Thoracic aorta (tissue), 2 donors: ENCODE measurements at places on chromosomes 7 and 10. TPM values are rescaled to one million over a fixed set of nuclear protein-coding genes. Genes with fewer than 3 reads are reported as not detected.

BLOC1S2 gene
- 35.7 TPM for total RNA-seq

FAM237B gene
- not detected for total RNA-seq

PNLIPRP2 gene
- 2.3 TPM for total RNA-seq

GRCh38 chr7:85659364-85659763 lies 472.5 kb upstream of the SEMA3D start:
- DNase-seq, result no peak
- H3K27me3 ChIP-seq, result no peaks in the 10 kb centered on the region
- H3K4me3 ChIP-seq, result no peak overlapping the region
- H3K36me3 ChIP-seq, result no peaks in the 10 kb centered on the region
- H3K4me1 ChIP-seq, result no peaks in the 10 kb centered on the region
- H3K27ac ChIP-seq, result no peak overlapping the region

GRCh38 chr7:92988051-92988450 lies 129.7 kb downstream of the SAMD9 start:
- H3K4me1 ChIP-seq, result no peaks in the 10 kb centered on the region
- H3K36me3 ChIP-seq, result no peaks in the 10 kb centered on the region
- H3K4me3 ChIP-seq, result no peak overlapping the region
- DNase-seq, result no peak
- H3K27ac ChIP-seq, result no peak overlapping the region

- no peaks in the 10 kb centered on the region for H3K36me3 ChIP-seq
- no peak overlapping the region for H3K4me3 ChIP-seq
- H3K4me1 ChIP-seq, result peaks cover 15% of the 10 kb centered on the region
- H3K27me3 ChIP-seq, result no peaks in the 10 kb centered on the region
Measured at GRCh38 chr7:80804589-80804988, 114.3 kb downstream of the SEMA3C start.

DNA sequence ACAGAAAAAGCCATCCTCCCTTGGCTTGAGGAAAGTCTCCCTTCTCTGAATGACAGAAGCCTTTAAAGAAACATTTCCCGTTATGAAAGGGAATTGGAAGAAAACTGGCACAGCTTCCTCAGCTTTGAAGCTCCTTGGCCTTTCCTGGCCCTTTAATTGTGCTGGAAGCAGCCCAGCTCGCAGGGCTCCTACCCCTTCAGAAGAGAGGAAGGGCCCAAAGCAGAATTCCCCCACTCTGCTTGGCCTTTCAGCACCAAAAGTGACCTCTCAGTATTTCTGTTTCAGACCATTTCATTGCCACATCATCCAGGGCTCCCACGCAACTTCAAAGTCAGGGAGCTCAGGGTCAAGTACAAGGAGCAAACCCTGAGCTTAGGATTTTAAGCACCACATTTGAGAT lies 4.2 kb downstream of the AFAP1L2 start:
- DNase-seq, result no peak
- no peak overlapping the region for H3K4me3 ChIP-seq
- H3K27me3 ChIP-seq, result no peaks in the 10 kb centered on the region
- H3K36me3 ChIP-seq, result no peaks in the 10 kb centered on the region
- H3K4me1 ChIP-seq, result peaks cover 26% of the 10 kb centered on the region

DNA sequence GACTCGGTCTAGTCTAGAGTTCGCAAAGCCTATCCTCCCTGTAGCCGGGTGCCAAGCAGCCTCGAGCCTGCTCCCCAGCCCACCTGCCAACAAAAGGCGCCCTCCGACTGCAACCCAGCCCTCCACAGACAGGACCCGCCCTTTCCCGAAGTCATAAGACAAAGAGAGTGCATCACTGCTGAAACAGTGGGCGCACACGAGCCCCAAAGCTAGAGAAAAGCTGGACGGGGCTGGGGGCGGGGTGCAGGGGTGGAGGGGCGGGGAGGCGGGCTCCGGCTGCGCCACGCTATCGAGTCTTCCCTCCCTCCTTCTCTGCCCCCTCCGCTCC lies 622 bp upstream of the COL1A2 start:
- peaks cover 16% of the 10 kb centered on the region for H3K4me1 ChIP-seq
- H3K27ac ChIP-seq, result peak overlapping the region; percentile 97
- peaks cover 3% of the 10 kb centered on the region for H3K36me3 ChIP-seq

GRCh38 chr10:32795598-32796183 lies 162.3 kb downstream of the ITGB1 start:
- no peaks in the 10 kb centered on the region for H3K4me1 ChIP-seq
- no peak overlapping the region for H3K27ac ChIP-seq
- no peak overlapping the region for H3K4me3 ChIP-seq
- no peaks in the 10 kb centered on the region for H3K36me3 ChIP-seq
- DNase-seq, result no peak

DNA sequence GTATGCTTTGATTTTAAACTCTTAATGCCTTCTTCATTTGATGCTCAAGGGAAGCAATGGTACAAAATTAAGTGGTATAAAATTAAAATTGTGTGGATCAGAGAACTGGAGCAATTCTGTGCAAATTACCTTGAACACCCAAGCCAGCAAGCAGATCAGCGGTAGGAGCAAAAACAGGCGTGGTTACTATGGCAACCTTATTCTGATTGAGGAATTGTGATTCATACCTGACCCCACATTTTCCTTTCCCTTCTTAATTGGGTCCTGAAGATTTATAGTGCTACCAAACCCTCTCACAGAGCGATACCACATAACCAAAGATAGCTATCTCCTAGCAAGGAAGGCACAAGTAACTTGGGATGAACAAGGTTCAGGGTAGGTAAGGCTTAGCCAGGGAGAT lies 72.5 kb upstream of the FZD1 start:
- no peaks in the 10 kb centered on the region for H3K4me1 ChIP-seq
- no peak overlapping the region for H3K27ac ChIP-seq
- H3K36me3 ChIP-seq, result no peaks in the 10 kb centered on the region
- no peak overlapping the region for H3K4me3 ChIP-seq
- DNase-seq, result no peak
- H3K27me3 ChIP-seq, result no peaks in the 10 kb centered on the region

- H3K27me3 ChIP-seq, result no peaks in the 10 kb centered on the region
- DNase-seq, result no peak
- H3K4me3 ChIP-seq, result no peak overlapping the region
- no peak overlapping the region for H3K27ac ChIP-seq
- peaks cover 12% of the 10 kb centered on the region for H3K4me1 ChIP-seq
Measured at GRCh38 chr10:93704451-93704850, 2.1 kb upstream of the FRA10AC1 start.
